ENCODE measurements at places on chromosomes 1 and 21.

DNA sequence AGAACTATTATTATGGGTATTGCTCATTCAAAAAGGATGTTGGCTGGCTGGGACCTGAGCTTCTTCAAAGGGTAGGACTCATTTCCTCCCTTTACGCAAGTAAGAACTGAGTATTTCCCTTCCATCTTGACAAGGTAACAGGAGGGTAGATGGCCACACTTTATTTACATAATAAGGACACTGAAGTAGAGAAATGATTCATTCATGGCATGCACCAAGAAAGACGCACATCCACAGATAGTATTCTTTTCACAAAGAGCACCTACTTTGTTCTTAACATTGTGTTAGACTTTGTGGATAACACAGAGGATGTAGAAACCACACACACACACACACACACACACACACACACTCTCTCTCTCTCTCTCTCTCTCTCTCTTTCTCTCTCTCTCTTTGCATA, 82.9 kb downstream of the FAM78B start:
- no peak for DNase-seq

- DNase-seq, result no peak
Measured at GRCh38 chr1:39722495-39722894, 16.2 kb upstream of the PPIE start.

DNA sequence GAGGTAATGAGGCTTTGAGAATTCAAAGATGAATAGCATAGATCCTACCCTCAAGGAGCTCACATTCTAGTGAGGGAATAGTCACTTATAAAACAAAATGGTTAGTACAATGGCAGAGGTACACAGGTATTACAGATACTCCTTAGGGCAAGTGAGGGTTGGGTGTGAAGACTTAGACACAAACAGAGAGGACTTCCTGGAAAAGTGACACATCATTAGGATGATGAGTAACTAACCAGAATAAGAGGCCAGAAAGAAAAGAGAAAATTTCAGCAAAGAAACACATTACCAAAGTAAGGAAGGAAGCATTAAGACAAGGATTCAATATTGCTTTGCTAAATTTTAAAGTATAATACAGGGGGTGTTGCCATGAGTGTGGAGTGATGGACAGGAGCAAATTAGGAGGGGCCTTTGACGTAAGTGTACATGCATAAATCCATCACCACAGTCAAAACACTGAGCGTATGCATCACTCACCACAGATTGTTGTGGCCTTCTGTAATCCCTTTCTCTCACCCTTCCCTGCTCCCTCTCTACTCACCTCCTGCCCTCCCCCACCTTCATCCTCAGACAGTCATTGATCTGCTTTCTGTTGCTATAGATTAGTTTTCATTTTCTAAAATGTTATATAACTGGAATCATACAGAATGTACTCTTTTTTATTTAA, 7.9 kb downstream of the CD53 start:
- DNase-seq, result no peak

- no peak for DNase-seq
Measured at GRCh38 chr1:101293461-101294051, 56.7 kb downstream of the S1PR1 start.

- DNase-seq, result no peak
Measured at GRCh38 chr1:108803548-108803947, 53.3 kb downstream of the AKNAD1 start.

- no peak for DNase-seq
Measured at GRCh38 chr21:44626673-44627143, at the start of gene KRTAP10-9. TSS of gene KRTAP10-9 (plus strand) at chr21:44627093. CDS start at chr21:44627172, 79 bp downstream.

GRCh38 chr1:21873174-21873573, 61.1 kb downstream of the LDLRAD2 start:
- no peak for DNase-seq

DNA sequence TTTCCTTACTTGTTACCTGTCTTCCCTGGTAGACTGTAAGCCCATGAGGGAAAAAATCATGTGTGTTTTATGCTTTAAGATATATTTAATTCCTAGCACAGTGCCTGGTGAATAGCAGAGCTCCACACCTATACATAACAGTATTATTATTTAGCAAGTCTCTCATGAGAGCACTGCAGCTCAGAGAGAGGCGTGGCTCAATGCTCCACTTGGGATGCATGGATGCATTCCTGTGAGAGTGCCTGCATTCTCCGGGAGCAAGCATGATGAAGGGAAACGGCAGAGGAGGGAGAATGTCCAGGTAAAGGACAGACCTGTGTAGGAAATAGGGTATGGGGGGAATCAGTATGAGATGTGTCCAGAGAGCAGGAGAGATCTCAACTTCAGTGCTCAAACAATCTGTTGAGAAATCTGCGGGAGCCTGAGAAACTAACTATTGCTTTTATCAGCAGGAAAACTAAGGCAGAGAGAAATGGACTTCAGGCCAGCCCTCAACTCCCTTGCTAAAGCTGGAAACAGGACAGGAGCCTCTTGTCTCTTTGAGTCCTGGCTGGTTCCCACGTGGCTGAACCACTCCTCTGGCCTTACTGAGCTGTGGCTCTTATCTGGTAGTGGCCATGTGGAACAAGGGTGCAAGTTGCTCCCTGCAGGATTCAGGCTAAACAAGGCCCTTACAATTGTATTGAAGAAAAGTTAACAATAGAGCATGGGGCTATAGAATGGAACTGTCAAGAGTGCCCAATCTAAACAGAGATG, 113.1 kb downstream of the KCNN3 start:
- DNase-seq, result no peak

GRCh38 chr1:208078752-208079151, 165.4 kb downstream of the PLXNA2 start:
- no peak for DNase-seq

DNA sequence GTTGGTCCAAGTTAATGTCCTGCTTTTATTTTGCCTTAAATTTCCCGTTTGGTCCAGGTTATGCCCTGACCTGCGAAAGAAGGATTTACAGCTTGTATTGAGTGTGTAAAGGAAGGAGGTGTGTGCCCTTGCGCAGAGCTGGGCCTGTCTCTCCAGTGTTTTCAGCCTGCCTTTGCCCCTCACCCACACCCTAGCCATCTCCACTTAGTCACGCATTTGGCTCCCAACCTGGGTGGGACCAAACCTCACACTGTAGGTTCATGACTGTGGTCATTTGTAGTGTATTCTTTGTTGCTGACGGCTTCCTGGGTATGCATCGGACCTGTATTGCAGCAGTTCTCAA, 572 bp upstream of the SRSF10 start:
- peak; percentile 26 for DNase-seq

- no peak for DNase-seq
Measured at GRCh38 chr1:63874278-63874880, 100.6 kb downstream of the ROR1 start.

- no peak for DNase-seq
Measured at GRCh38 chr1:43978551-43979260, at the start of gene B4GALT2. TSS of gene B4GALT2 (plus strand) at chr1:43979210. CDS start at chr1:43981161, 1,951 bp downstream.

DNA sequence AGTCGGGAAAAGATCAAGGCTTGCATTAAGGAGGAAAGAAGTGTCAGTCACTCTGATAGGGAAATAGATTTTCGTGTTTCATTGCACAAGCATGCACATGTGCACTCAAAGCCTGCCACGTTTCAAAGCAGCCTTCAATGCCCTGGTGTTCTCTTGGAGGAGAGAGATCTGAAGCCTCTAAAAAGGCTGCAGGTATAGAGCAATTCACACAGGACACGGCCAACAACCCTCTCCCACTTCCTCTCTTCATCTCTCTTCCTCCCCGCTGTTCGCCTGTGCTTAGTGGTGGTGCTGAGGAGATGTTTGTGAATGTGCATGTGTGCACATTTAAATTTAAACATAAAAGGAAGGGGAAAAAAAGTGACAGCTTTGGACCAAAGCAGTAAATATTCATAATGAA, 117.7 kb downstream of the NUF2 start:
- no peak for DNase-seq

DNA sequence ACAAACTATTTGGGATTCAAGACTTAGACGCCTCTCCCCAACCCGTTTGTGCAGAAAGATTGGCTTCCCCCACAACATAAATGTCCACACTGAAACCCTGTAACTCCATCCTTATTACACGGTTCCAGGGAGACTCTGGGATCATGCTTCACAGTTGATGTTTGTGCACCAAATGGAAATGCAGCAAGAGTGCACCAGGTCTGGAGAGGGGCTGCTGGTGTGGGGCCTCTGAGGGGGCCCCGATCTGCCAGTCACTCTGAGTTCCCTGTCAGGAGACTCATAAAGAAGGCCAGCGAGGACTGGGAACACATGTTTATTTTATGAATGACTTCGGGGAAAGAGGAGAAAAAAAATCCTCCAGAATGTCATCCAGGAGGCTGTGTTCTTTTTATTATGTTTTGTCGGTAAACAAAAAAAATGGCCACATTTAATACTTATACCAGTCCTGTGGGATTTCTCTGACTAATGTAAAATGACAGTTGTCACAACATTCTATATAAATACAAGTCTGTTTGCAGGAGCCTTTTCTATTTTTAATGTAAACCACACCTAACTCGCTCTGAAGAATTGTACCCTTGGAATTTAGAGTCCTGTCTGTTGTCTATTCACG, 439.1 kb upstream of the VAMP3 start:
- DNase-seq, result no peak

GRCh38 chr1:30730346-30731108, 7.1 kb upstream of the MATN1 start:
- no peak for DNase-seq

DNA sequence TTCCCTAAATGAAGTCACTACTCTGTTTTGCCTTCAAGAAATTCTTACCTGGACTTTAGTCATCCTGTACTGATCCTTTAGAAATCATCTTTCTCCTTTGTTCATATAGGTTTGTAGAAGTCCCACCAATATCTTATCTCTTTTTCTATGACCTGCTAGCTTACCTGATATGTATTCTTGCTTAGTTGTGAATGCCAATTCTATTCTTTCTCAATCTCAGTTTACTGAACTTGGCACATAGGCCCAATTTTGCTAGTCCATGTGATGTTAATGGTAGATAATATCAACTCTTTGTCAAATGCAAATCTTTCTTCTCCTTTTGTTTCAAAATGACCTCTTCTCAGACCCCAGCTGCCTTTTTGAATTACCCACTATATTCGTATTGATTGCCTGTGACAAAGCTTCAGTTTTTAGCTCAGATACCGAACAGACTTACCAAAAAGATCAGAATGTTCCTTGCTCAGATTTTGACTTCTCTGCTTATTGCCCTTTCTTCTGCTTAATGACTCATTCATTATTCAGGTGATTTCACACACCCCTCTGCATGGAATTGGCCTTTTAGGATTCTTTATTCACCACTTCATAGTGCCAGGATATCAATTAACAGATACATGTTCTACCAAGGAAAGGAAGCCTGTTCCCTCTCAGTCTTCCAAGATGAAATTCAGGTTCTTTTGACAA, 20.6 kb downstream of the IPO9 start:
- no peak for DNase-seq

DNA sequence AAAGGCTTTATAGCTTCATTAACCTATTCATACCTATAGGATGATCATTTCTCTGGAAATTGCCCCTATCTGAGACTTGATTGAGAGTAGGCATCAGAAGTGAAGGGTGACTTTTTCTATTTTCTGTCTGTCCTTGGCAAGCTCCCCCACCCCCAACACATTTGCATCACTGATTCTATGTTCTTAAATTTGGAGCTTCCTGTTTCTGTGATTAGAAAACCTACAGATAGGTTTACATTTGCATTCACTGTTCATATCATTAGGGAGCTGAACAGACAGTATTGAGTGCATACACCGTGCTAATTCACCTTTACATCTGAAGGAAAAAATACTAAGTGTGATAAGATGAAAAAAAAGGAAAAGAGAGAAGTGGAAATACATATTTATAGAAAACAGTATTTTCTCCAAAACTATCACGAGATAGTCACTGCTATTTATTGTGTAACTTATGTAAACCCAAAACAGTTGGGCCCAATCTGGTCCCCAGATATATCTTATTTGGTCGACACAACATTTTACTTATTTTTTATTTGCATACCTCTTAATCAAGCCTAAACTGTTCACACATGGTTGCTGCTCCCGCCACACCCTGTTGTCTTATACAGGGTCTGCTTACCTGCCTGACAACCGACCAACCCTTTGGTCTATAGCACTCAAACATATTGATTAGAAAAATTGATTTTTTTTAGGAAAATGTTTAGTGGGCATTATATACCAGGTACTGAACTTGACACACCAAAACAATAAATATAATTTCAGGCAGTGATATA, 218.8 kb downstream of the NTNG1 start:
- no peak for DNase-seq

DNA sequence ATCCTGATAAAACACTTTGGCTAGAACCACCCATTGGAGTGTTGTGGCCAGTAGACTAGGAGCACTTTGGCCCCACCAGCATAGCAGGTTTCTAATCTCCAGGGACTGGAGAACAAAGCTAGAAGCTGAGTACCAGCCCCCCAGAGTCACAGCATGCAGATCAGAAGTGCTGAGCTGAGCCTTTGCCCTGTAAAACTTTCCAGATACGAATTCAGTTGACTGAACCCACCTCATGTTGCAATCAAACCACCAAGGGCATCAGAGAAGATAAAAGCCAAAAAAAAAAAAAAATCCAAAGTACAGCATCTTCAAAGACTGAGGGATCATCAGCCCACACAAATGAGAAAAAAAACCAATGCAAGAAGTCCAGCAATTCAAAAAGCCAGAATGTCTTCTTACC, 8.7 kb upstream of the CD53 start:
- no peak for DNase-seq

- no peak for DNase-seq
Measured at GRCh38 chr1:220787069-220787619, 431 bp downstream of the MTARC1 start.

DNA sequence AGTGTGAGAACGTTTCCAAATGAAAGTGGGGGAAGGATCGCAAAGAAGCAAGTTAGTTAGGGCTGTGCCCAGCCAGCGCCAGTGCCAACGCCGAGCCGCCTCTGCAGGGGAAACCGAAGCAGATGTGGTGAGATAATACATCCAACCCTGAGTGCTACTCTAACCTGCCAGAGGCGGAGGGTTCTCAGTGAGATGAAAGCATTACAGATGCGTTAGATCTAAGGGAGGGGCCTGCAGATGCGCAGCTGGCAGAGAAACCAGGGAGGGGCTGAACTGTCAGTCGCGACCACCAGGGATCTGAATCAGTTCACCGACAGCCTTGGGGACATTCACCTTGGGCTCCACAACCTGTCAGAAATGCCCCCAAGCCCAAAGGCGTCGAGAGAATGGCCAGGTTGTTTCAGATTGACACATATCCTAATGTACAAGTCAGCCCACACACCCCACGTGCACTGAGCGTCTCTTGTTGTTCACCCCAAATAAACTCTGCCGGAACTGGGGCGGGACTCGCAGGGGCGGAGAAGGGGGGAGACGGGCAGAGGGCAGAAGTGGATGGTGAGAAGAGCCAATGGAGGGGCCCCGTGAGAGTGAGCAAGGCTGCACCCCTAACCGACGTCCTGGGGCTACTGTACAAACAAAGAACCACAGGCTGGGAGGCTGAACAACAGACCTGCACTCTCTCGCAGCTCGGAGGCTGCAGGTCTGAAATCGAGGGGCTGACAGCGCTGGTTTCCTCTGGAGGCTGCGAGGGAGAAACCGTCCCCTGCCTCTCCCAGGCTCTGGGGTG, 8.7 kb upstream of the UMODL1 start:
- DNase-seq, result peak; percentile 16

- DNase-seq, result no peak
Measured at GRCh38 chr21:41953249-41953830, 478 bp downstream of the C2CD2 start.

GRCh38 chr1:162530307-162530987, 31.1 kb upstream of the UAP1 start:
- DNase-seq, result no peak

Measured in bone marrow (tissue), 2 donors.